OCI-LY7 (cell line): ENCODE measurements at places on chromosomes 11 and 22.

DNA sequence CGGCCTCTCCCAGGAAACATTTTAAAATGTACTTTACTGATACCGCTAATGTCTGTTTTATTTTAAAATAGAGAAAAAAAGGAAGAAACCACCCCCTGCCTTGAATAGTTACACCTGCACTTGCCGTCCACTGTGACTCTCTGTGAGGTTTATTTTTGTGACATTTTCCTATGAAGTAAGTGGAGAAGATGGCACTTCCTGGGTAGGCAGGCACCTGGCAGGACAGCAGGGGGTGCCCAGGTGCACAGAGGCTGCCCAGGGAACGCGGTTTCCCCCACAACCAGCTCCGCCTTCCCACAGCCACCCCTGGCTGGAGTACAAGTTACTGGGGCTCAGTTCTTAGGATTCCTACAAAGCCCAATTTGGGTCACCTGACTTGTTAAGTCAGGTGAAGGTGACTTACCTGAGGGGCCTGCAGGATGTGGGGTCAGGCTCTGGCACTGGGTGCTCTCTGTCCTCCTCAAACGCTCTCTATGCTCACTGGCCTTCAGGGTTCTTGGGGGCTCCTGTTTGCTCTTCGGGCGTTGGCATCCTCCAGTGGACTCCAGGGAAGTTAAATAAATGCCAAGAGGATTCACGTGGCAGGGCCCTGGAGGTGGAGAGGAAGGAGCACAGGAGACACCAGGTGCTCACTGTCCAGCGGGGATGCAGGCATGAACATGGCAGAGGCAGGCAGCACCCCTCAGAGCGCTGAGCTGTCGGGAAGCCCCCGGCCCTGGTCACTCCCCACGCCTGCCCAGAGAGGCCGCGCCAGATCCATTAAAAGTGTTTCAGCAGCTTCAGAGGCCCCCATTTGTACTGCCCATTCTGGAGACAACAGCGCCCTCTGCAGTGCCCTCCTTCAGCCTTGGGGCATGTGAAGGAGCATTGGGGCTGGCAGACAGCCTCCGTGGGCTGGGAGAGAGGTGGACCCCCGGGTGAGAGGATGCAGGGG lies 1021.2 kb downstream of the TBC1D22A start:
- DNase-seq = no peak

DNA sequence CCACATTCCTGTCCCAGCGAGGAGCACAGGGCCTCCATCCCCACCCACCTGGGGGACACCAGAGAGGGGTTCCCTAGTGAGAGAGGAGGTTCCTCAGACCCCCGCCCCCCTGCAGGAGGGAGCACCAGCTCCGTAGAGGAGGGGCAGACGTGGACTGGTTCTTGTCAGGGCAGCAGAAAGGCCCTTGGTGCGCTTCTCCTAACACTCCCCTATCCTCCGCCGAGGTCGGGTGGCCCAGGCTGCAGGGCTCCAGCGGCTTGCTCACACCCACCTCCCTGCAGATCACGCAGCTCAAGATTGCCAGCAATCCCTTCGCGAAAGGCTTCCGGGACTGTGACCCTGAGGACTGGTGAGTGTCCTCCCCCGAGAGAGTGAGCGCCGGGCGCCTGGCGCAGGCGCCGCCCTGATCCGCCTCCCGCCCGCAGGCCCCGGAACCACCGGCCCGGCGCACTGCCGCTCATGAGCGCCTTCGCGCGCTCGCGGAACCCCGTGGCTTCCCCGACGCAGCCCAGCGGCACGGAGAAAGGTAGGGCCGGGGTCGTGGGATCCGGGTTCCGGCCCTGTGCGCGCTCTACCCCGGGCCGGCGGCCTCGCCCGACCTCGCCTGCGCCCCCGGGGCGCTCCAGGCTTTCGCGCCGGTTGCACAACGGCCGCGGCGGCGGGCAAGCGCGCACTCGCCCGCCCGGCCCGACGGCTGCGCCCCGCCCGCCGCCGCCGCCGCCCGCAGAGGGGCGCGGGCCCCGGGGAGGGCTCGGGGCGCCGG lies 5.1 kb downstream of the TBX1 start:
- no peak for DNase-seq

GRCh38 chr11:14644226-14645014 lies 816 bp downstream of the PDE3B start:
- peak; percentile 4 for DNase-seq

- no peak for DNase-seq
Measured at GRCh38 chr11:46671958-46672315, 28.5 kb downstream of the ARHGAP1 start.

- DNase-seq = peak; percentile 72
Measured at GRCh38 chr22:30240541-30241417, 5.8 kb downstream of the LIF start.

DNA sequence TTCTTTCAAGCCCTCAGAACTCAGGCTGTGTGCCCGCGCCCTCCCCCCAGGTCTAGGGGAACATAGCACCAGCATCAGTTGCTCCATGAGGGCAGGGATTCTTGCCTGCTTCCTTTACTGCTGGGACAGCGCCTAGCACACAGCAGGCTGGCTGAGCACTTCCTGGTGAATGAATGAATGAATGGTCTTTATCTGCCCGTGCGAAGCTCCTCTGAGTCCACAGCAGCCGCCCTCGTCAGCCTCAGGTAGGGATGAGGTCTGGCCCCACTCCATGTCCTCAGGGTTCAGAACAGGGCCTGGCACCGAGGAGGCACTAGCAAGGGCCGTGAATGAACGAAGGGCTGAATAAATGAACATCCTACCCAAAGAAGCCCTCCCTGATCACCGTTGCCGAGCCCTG lies 27.3 kb downstream of the ARRB1 start:
- no peak for DNase-seq

DNA sequence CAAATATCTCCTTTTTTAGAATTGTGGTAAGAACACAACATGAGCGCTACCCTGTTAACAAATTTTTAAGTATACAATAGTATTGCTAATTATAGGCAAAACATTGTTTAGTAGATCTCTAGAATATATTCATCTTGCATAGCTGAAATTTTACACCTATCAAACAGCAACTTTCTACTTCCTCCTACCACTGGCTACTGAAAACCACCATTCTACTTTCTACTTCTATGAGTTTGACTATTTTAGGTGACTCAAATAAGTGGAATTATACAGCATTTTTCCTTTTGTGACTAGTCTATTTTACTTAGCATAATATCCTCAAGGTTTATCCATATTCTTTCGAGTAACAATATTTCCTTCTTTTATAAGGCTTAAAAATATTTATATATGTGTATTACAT lies 128.4 kb downstream of the FAM76B start:
- DNase-seq = no peak

GRCh38 chr11:80815752-80816453 lies 1375.1 kb upstream of the TENM4 start:
- no peak for DNase-seq

DNA sequence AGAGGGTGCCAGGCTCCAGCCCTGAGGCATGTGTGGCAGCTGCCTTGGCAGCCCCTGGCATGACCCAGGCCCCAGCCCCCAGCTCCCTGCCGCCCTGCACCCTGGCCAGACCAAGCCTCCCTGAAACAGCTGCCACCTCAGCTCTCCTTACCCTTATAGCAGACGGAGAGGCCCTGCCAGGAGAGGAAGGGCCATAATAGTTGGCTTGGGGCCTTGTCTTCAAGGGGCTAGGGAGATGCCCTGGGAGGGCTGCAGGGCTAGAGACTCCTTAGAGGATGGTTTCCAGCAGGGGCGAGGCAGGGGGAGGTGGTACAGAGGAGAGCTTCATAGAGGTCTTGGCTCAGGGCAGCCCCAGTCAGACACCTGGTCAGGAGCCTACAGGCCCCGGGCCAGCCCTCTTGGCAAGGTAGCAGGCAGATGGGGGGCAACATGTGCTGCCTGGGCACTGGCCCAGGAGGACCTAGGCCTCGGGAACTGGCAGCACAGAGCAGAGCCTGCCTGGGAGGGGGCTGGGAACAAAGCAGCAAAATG lies 13.0 kb downstream of the SMTN start:
- no peak for DNase-seq

DNA sequence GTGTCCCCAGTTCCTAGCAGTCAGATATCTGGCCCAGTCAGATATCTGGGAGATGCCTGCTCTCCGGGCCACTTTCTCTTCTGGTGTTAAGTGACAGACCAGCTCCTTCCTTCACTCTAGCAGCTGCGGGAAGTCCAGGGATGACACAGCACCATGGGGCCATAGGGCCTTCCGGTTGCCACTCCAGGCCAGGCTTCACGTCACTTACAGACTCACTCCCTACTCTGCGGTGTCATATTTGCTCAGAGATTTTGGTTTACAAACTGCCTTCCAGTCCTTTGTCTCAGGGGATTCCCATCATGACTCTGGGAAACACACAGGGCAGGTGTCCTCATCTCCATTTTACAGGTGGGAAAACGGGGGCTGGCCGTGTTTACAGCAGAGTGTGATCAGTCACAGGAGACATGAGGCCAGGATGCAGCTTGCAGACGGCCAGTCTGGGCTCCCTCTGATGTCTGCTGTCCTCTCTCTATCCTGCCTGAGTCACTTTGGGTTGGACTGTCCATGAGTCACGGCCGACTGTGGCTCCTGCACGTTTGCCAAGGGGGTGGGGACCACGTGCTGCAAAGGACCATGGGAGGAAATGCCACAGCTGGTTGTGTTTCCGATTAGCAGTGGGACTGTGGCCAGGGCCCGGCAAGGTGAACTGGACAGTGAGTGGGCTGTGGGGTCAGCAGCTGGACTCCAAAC lies 8.2 kb upstream of the TBC1D22A start:
- DNase-seq = no peak

GRCh38 chr11:57491371-57492061 lies 24.0 kb downstream of the SLC43A1 start:
- DNase-seq = peak; percentile 59

DNA sequence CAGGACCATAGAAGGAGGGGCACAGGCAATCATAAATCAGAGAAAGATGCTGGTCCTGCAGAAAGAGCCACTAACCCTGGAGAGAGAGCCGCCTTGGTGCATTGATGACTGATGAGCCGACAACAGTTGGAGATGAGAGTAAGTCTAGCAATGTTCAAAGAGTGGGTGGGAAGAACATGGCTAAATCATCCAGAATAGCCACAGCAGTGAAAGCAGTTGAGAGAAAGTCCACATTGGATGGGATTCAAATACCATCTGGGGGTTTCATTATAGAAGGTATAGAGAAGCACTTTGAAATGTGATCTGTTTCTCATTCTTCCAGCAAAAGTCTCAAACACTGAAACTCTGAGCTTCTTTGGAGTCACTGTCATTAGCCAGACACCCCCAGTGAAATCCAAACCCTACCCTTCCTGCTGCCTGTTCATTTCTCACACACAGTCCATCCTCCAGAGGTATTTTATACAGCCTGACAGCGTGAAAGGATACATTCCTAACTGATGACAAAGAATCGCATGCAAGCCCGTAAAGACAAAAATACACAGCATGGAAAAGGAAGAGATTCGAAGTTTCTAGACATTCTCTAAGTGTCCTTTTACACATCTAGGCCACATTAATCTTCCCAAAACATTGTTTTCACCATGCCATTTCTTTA lies 303.1 kb upstream of the MPPED2 start:
- DNase-seq = no peak

DNA sequence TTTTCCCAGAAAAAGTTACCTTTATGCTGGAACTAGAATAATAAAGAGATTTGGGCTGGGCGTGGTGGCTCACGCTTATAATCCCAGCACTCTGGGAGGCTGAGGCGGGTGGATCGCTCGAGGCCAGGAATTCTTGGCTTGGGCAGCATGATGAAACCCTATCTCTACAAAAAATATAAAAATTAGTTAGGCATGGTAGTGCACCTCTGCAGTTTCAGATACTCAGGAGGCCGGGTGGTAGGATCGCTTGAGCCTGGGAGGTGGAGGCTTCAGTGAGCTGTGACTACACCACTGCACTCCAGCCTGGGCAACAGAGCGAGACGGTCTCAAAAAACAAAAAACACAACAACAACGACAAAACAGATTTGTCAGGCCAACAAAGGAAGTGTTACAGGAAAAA lies 119.3 kb upstream of the OR9Q1 start:
- DNase-seq = no peak

DNA sequence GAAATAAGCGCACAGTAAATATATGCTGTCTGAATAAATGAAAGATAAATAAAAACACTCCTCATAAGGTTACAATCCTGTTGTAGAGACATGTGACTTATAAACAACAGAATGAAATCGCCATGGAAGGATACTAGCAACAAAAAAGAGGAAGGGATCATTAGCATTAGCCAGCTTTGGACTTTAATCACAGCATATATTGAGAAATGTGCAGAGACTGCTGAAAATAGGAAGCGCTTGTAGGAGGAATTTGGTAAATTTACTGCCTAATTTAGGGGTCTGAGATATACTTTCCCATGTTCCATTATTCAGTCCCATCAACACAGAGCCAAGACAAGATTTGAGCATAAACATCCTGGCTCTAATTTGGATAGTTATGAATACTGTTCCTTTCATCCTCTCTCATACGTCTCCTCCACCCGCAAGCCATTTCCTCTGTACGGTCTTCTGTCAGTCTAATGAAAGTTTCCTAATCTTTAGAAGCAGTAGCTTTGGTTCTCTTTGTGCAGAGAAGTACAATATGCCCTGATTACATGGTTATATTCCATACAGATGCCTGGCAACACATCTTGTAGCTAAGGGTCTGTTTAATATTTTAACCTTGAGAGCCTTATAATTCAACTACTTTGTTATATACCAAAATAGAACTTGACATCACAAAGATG lies 37.1 kb upstream of the AKIP1 start:
- DNase-seq = no peak

DNA sequence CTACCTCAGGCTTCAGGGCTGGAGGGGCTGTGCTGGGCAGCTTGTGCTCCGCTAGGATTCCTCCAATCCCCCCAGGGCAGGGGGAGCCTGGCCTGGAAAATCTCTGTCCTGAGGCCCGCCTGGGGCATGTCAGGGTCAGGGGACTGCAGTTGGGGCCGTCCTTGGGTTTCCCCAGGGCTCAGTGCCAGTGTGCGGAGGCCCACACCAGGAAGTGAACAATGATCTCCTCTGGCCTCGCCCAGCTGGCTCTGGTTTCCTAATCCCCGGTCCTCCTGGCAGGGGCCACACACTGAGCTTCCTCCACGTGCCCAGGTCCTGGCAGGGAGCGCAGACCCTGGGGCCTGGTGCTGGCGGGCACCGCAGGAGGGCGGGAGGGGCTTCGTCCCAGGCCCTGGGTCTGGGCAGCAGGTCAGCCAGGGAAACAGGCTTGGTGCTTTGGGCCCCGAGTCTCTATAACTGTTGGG lies 1.4 kb upstream of the MUC2 start:
- DNase-seq = no peak

DNA sequence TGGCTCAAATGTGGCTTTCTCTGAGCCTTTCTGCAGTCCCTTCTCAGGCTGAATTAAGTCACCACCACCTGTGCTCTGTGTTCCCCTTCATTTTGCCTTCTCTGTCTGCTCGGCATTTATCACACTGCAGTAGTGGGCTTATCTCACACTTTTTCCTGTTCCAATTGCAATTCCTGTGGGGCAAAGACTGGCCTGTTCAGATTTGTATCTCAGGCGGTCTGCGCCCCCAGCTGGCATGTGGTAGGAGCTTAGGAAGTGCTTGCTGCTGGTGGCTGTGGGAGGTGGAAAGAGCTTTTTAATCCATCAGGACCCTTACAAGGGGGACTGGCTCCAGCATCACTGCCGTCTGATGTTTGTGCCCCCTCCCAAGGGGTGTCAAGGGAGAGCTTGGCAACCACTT lies 21.2 kb downstream of the BMAL1 start:
- DNase-seq = no peak
